ENCODE measurements at places on chromosomes 5 and 9.

DNA sequence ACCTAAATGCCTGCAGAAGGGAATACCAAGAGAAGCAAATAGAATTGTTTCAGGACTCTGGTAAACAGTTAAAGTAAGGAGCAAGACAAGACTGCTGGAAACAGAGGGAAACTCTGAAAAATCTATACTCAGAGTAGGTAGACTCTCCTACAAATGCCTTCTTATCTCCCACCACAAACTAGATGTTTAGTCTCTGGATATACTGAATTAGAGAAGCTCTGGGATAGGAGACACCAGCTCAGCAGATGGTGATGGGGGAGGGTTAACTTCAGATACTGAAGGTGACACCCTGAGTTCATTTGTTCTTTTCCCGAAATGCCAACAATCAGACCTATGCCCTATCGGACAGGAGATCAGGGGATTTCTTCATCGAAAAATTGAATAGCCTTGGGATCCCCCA is 54.1 kb upstream of the CHD1 start:
- no peak for DNase-seq

GRCh38 chr5:85453026-85453349 is 1068.3 kb upstream of the EDIL3 start:
- no peak for DNase-seq

DNA sequence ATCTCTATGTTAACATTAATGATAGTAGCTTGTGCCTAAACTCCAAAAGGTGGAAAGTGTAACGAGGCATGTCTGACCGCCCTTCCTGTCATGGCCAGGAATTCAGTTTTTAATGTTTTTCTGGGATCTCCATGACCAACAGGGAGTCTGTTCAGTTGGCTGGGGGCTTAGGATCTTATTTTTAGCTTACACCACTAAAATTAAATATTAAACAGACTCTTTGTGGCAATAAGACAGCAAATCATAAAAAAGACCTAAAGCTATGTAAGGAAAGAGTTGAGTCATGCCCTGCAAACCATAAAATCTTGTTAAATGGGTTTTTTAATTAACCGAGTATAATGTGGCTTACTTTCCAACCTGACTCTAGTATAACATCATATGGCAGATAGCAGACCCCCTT is 247.8 kb downstream of the DIRAS2 start:
- peak; percentile 13 for DNase-seq

- DNase-seq = no peak
Measured at GRCh38 chr5:170509348-170509660, 5.5 kb downstream of the KCNIP1 start.

DNA sequence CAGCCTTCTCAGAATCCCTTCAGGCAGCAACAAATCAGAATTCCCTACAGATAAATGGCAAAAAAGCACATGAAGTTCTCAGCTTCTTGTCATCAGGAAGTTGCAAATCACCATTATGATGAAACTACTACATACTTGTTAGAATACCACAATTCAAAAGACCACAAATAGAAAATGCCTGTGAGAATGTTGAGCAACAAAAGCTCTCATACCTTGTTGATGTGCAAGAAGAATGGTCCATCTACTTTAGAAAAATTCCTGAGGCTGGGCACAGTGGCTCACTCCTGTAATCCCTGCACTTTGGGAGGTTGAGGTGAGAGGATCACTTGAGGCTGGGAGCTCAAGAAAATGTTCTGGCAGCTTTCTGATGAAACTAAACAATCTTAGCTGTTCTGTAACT is 278.1 kb downstream of the ICE1 start:
- DNase-seq = no peak

GRCh38 chr9:3497857-3498256 is 27.9 kb downstream of the RFX3 start:
- no peak for DNase-seq

DNA sequence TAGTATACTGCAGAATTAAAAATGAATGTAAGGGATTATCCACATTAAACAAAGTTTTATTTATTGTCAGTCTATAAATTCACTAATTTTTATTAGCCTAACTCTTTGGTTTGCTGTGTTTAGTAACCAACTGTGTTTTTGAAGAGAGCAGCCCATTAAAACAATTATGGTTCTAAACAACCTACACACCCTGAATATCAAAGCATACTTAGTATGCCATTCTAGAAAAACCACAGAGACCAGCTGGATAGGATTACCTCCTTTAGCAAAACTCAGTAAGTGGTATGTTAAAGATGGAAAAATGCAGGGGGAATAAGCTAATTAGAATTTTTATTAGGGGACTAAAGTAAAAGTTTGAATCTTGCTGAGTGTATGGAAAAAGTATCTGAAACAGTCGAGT is 1981.7 kb upstream of the NUDT12 start:
- DNase-seq = no peak

GRCh38 chr5:3913279-3913678 is 317.6 kb downstream of the IRX1 start:
- DNase-seq = no peak

DNA sequence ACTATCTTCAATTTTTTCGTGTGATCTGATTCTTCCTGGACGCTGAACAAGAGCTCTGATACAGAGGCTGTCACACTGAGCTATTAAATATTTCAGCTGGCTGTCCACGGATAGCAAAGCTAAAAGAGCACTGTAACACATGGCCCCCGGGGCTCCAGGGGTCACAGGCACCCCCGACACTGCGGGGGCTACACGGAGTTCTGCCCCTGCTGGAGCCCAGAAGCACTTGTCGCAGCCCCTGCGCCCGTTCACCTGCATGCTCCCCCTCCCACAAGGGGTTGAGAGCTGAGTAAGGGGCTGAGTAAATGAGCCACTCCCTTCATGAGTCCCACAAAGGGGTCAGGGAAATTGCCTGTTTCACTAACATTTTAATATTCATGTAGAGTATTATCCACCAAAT is 316.3 kb downstream of the TMEM167A start:
- no peak for DNase-seq

DNA sequence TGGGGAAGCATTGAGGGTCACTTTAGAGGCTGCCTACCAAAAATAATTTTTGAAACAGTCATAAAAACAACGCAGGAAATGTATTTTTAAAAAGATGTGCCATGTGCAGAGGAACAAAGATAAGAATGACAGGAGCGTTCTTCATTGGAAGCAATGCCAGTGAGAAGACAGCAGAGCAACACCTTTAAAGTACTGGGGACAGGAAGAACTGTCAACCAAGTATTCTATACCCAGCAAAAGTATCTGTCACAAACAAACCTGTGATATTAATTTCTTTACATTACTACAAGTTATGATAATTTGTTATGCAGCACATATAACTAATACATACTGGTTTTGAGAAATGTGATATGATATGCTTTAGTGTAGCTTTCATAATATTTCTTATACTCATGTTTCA is 675.6 kb downstream of the IRX1 start:
- no peak for DNase-seq

- no peak for DNase-seq
Measured at GRCh38 chr5:131379723-131380122, 115.9 kb downstream of the CDC42SE2 start.

DNA sequence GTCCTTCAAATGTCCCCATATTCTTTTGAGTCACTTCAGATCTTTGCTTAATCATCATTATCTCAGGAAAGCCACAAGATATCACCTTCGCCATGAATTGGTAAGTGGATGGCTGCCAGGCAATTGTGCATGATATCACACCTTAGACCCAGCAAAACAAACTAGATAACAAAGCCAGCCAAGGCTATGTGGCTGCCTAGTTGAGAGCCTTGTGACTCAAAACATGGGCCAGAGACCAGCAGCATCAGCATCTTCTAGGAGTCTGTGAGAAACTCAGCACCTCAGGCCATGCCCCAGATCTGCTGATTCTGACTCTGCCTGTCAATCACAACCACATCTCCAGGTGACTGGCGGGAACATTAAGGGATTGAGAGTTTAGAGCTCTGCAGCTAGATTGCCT is 82.8 kb downstream of the SLIT3 start:
- DNase-seq = no peak

GRCh38 chr5:17222664-17223063 is 5.2 kb downstream of the BASP1 start:
- no peak for DNase-seq

- no peak for DNase-seq
Measured at GRCh38 chr5:147911427-147911826, 5.1 kb upstream of the C5orf46 start.

GRCh38 chr5:123496892-123497291 is 15.1 kb upstream of the CSNK1G3 start:
- no peak for DNase-seq

DNA sequence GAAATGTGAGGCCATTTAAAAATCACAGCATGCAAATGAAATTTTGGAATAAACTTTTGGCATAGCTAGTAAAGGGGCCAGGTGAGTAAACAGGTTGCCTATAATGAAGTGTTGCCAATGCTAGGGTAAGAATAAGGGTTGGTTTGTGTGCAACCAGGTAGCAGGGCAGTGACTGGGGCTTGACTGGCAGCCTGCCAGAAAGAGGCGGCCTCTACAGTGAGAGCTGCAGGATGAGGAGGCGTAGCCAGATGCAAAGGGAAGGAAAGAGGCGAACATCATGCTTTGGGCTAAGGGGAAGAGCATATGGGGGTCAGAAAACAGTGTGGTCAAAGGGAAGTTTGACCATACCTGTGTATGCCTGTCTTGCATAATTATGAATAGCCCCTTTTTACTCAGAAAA is 70.6 kb downstream of the MAST4 start:
- DNase-seq = no peak

DNA sequence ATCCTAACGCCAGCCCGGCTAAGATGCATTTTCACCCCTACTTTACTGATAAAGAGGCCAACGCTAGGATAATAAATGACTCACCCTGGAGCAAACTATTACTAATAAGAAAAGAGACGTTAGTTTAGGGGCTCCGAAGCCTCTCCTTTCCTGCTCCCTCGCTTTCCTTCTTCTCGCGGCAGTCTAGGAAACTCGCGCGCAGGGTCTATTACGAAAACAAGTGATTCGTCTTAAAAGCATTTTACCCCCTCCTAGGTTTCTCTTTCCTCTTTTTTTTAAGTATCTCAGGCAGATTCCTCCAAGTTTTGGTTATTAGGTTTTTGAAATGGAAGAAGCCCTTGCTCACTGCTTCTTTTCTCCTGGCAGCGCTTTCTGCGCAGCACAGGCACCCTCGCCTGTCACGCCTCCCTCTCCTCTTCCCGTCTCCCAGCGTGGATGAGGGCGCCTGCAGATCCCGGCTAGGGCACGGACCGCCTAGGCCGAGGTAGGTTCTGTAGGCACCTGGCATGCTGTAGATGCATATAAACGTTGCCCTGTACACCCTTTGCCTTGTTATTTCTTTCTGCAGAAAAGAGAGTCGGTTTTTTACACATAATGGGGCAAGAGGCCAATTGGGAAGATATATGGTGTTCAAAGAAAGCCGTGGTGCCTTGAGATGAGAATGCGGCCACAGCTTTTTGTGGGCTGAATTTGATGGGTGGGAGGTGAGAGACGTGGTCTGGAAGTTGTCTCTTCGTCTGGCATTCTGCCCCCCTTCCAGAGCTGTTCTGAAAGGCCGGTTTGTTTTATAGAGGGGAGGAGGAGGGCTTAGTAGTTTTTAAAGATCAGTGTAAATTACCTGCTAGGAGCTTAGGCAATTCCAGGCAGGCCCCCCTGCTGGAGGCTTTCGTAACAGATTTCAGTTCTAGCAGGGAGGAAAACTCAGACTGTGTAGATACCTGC is 983 bp downstream of the GCNT1 start:
- no peak for DNase-seq

- DNase-seq = no peak
Measured at GRCh38 chr9:77910194-77910621, 121.4 kb downstream of the GNAQ start.

- no peak for DNase-seq
Measured at GRCh38 chr5:107291866-107292265, 378.9 kb downstream of the EFNA5 start.

DNA sequence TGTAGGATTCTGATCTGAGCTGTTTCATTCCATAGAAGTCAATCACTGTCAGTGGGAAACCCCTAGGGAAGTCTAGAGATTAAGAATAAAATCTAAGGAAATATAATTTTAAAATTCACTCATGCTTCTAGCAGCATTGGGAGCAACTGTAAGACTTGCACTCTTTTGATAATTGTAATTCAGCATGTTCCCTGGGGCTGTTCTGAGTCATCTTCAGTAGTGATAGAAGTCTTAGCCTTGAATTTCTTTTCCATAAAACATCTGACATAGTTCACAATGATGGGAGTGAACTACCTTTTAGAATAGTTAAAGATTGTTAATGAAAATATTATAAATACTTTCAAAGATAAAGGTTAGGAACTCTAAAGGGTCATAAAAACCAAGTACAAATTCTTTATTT is 935.8 kb downstream of the DTWD2 start:
- no peak for DNase-seq

GRCh38 chr5:174202996-174203395 is 157.5 kb downstream of the NSG2 start:
- no peak for DNase-seq

GRCh38 chr9:33813712-33814641 is 3.0 kb upstream of the UBE2R2 start:
- DNase-seq = no peak

DNA sequence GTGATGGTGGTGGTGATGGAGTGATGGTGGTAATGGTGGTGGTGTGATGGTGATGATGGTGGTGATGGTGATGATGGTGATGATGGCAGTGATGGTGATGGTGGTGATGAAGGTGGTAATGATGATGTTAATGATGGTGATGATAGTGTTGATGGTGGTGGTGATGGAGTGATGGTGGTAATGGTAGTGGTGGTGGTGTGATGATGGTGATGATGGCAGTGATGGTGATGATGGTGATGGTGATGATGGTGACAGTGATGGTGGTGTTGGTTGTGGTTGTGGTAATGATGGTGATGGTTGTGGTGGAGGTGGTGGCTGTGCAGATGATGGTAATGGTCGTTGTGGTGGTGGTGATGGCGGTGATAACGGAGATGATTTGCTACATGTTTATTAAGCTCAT is 7.3 kb downstream of the STKLD1 start:
- DNase-seq = no peak

DNA sequence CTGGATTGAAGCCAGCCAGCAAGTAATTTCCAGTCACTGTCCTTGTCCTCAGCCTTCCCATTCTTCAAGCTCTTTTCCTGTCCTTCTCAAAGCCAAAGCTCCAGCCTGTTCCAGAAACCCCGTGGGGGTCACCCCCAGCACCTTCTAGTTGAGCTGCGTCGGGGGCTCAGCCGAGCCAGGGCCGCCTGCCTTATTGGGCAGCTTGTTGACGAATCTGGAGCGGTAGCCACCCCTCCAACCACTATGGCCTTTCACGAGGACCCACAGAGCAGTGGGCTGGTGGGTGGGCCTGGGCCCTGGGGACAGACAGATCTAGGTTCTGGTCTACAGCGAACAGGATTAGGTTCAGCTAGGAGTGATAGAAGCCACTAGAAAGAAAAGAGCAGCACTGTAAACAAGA is 47.3 kb downstream of the TSPAN17 start:
- no peak for DNase-seq
